ENCODE measurements at places on chromosomes 13 and 19.

GRCh38 chr13:103140001-103140671 is 73.9 kb upstream of the SLC10A2 start:
- DNase-seq = peak; percentile 62

- DNase-seq = no peak
Measured at GRCh38 chr19:55463583-55464031, 944 bp downstream of the C19orf85 start.

DNA sequence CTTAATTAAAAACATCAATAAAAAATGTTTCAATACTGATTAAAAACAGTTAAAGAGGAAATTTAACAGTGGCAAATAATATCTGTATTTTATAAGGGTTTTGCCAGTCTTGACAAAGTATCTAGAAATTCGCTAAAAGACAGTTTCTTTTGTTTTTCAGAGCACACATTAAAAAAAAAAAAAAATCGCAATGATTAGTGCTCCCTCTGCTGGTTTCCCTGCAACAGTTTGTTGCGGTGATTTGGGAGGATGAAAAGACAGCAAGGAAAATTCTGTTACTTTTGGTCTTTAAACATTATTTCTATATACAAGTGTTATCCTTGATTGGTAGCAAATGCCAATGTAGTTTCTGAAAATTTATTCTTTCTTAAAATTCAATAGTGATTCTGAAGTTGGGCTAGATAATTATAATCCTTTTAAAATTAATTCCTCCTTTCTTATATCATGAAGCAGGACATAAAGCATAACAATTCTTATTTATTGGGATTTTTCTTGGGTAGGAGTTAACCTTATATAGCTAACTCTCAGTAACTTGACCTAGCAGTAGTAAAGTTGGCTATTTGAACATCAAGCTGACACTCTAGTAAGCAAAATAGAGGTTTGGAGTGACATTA is 23.1 kb upstream of the SPRY2 start:
- DNase-seq = peak; percentile 33

DNA sequence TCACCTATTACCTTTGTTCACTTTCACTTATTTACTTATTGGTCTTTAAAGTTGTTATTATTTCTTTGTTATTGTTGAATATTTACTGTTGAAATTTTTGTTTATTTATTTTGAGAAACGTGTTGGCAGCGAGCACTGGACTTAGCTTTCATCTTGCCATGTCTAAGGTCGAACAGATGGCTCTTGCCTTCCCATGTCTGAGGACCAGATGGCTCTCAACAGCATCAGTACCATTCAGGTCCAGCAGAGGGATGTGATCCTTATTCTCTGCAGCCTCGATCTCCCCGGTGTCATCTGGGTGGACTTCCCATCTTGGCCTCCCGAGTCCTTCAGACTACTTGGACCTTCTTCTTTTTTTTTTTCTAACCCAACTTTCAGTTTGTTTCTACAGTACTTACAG is 1437.6 kb downstream of the UQCRFS1 start:
- DNase-seq = peak; percentile 11

DNA sequence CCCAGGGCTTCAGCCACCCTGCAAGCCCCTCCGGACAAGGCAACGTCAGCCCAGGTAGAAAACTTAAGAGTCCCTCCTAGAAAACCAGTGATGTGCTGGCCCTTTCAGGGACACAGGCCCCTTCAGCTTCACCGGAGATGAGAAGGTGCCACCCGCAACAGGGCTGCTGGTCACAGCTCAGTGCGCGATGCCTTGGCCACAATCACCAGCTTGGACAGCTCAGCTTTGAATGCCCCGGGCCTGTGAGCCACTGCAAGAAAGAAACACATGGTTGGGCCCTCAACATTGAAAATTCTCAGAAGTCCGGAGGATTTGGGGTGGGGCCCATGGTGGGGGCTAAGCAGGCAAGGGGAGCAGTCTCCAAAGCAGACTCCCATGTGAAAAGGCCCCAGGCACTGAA is 12.3 kb downstream of the MYDGF start:
- DNase-seq = no peak

DNA sequence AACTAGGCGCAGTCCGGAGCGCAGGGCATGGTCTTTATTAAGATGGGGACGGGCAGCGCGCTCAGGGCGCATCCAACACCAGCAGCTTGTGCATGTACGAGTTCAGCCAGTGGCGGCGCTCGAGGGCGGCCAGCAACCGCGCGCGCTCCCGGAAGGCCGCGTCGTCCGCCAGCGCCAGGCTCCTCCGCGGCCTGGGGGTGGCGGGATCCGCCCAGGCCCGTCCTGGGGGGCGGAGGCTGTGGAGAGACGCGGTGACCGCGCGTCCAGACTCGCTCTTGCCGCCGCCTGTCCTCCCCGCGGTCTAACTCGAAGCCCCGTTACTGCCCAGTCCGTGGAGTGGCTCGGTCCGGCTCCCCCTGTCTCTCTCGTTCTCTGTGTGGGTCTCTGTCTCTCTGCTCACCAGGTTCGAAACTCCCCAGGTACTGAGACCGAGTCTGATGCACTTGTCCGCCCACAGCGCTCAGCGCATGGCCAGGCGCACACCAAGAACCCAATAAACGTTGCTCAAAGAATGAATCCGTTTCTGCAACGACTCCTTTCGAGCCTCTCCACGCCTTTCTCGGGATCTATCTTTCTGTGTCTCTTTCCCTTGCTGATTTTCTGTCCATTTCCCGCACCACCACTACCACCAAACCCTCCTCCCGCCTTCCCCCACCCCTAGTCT is 702 bp downstream of the PTH2 start:
- DNase-seq = peak; percentile 71

GRCh38 chr19:51552996-51553725 is 17.9 kb upstream of the ZNF175 start:
- peak; percentile 46 for DNase-seq

DNA sequence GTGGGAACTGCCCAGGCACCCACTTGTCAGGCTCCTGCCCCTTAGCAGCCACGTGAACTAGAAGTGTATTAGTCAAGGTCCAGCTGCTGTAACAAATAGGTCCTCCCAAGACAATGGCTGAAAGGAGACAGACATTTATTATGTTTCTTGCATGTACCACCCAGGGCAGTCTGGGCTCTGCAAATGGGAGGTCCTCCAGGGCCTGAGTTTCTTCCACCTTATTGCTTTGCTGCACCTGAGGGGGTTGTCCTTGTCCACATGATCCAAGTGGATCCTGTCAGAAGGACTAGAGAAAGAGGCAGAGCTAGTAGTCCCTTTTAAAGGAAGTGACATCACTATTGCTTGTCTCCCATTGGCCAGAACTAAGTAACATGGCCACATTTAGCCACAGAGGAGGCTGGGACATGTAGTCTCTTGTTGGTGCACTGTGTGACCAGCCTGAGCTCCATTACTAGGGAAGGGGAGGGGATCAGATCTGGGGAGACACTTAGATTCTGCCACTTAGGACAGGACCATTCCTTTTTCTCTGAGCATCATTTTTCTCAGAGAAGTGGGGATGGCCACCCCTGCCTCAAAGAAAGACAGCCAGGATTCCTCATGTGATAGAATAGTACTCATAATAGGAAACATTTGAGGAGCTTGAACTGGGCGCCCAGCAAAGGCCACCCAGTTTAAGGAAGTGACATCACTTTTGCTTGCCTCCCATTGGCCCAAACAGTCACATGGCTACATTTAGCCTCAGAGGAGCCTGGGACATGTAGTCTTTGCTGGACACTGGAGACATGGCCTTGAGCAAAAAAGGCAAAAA is 15.1 kb downstream of the CC2D1A start:
- peak; percentile 71 for DNase-seq

- no peak for DNase-seq
Measured at GRCh38 chr19:16394681-16395375, 70.2 kb downstream of the KLF2 start.
